ENCODE measurements at places on chromosomes 2 and 18.

GRCh38 chr2:88690591-88691338 lies 708 bp upstream of the RPIA start:
- DNase-seq, result no peak

DNA sequence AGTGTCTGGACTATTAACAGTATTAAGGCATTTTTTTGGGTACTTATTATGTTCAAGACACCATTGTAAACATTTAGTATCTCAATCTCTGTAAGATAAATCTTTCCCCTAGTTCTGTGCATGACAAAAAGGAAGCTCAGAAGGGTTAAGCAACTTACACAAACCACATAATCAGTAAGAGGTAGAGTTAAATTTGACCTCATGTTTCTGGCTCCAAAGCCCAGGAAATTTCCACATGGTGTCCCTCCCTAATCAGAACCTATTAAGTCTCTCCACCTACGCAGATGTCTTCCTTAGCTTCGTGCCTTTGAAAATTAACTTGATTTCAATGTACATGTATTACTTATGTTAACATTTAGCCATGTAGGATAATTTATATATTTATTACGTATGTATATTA lies 2.0 kb downstream of the MFSD6 start:
- DNase-seq, result no peak

DNA sequence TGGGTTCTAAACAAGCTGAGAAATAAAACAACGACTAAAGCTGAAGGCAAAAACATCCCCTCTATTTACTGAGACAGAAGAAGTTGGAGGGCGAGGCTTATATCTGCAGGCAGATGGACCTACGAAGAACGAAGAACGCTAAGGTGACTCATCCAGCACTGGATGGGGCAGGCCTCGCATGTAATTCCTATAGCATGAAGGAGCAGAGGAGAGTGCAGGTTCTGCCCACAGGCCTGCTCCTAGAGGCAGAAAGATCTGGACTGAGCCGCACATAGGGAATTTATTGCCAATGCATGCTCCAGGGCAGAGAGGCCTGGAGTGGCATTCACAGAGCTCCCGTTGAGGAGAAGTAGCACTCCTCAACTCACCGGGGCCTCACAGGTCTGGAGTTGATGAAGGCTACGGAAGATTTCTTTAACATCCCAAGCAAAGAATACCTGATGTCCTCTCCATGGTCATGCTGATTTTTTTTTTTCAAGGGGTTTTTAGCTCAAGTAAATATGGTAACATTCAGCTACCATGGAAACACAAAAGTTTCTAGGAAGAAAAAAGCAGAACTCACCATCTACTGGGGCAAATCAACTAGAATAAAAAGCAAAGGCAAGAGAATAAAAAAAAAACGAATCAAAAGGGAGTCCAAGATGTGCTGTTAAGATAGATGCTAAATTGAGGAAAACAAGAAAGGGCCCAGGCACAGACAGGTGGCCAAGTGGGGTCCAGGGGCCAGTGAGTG lies 10.4 kb upstream of the METTL21A start:
- DNase-seq, result no peak

DNA sequence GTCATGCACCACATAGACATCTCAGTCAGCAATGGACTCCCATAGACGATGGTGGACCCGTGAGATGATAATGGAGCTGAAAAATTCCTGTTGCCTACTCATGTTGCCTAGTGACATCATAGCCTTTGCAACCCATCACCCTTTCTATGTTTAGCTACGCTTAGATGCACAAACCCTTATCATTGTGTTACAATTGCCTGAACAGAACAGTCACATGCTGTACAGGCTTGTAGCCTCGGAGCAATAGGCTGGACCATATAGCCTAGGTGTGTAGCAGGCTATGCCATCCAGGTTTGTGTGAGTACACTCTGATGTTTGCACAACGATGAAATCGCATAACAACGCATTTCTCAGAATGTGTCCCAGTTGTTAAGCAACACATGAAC lies 221.6 kb downstream of the ALPK2 start:
- no peak for DNase-seq

DNA sequence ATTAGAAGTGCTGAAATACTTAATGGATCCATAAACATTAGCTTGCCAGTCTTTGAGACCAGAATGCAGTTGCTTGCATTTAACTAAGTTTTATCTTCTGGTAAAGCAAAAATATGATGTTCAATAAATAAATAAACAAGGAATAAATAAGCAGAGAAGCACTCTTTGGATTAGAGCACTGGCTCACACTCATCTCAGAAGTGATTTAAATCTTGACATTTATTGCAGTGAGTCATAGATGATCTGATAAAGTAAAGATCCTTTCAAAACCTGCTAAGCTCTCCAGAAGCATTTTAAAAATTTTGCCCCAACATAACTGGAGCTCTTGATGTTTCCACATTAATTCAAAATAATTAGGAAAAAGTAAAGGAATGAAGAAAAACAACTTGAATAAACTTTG lies 66.8 kb downstream of the KYNU start:
- DNase-seq, result no peak

GRCh38 chr2:43454791-43455190 lies 141.0 kb downstream of the THADA start:
- no peak for DNase-seq

GRCh38 chr2:33521791-33522281 lies 45.4 kb downstream of the RASGRP3 start:
- no peak for DNase-seq

GRCh38 chr2:19866771-19867170 lies 35.0 kb downstream of the TTC32 start:
- no peak for DNase-seq

DNA sequence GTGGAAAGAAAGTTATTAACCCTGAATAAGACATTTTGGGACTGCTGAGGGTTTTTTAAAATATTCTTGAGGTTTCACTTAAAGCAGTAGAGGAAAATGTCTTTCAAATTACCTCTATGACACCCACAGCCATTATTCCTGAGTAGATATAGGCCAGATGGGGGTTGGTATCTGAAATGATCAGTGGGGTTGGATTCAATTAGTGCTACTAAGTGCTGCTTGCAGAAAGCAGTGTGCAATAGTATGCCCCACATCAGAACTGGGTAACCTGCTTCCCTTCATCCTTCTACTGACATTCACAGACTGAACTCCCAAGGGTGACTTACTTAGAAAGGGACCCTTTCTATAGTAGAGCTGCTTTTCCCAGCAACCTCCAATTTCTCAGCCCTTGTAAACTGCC lies 7.3 kb upstream of the ETAA1 start:
- DNase-seq, result no peak

GRCh38 chr2:196245378-196246140 lies 74.2 kb upstream of the STK17B start:
- DNase-seq, result no peak

DNA sequence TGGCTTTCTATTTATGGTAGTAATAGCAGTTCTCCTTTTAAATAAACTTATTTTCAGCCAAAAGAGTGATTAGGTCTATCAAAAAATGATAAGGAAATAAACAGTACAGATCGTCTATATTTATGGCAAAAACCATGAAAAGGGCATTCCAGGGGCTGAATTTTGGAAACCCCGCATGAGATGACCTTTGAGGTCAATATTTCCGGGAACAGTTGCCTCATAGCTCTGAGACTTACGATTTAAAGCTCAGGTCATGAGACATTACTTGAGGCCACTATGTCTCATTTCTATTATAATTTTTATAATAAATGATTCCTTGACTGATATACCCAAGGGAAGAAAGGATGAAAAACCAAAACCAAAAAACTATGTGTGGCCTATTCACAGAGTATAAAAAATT lies 101.1 kb downstream of the LDLRAD4 start:
- no peak for DNase-seq

- DNase-seq, result no peak
Observed at GRCh38 chr2:15242936-15243461, 318.1 kb downstream of the NBAS start.

- no peak for DNase-seq
Observed at GRCh38 chr2:85947593-85947992, 58.8 kb upstream of the ST3GAL5 start.

DNA sequence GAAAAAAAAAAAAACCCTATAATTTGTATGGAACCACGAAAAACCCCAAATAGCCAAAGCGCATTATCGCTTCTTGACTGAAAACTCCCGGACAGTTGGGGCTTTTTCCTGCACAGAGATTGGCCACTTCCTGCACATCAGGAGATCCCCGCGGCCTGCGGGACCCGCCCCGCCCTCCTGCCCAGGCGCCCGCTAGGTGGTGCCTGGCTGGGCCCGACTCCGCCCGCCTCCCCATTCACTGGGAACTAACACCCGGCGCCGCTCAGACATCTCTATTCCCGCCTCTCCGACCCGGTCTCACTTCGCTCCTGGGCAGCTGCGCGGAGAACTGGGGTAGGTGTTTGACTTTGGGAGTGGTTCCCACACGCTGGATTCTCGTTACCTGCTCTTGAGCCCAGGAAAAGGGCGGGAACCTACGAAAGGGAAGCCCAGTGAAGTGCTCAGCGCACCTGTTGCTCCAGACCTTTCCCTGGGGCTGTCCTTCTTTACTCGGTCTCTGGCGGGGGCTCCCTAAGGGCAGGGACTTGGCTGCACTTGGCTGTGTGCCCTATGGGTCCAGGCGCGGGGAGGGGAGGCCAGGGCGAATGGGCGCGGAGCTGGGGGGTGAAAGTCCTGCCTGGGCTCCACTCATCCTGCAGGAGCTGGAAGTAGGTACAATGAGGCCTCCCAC lies at the start of gene HMSD:
TSS of gene HMSD (plus strand) at position 234 of the 670 bp plus-strand sequence. CDS start 4,155 bp downstream, outside the sequence.
- DNase-seq, result peak; percentile 67

DNA sequence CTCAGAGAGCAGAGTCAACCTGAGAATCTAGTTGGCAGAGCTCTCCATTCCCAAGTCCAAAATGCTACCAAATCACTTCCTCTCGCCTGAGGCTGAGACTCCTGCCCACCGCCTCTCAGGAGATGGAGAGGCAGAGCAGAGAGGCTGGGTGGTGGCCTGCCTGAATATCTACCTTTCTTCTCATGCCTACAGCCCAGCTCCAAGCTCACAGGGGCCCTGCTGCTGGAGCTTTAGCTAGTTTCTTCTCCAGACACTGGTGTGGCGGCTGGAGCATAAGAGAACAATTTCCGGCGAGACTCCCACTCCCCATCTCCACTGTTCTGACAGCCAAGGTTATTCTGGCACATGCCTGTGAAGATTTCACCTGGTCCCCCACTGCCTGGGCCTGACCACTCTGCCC lies 8.1 kb upstream of the CYP26B1 start:
- DNase-seq, result no peak

- no peak for DNase-seq
Observed at GRCh38 chr2:238567067-238567855, 140.5 kb downstream of the ASB1 start.

DNA sequence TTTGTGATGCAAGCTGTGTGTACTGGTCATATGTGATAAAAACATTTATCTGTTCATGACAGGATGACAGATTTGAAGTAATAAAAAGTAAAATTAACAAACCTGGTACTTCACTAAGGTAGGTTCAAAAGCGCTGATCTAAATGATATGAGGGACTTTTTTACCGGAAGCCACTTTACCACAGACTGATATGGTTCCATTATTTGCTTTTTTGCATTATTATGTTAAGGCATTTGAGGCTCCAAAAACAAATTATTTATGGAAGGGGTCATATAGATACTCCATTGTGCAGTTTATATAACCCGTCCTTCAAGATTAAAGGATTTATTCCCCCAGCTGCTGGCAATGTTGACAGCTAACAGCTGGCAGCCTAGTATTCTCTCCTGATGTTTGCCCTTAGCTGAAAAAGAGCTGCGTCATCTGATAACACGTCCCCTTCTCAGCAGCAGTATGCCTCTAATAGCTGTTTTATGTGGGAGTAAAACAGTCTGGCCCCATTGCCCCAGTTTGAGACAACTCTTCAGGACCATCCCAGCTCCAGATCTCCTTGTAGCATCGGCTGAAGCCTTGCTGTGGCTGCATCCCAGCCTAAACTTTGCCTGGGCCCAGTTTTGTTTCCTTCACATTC lies 84.8 kb upstream of the XIRP2 start:
- DNase-seq, result no peak

DNA sequence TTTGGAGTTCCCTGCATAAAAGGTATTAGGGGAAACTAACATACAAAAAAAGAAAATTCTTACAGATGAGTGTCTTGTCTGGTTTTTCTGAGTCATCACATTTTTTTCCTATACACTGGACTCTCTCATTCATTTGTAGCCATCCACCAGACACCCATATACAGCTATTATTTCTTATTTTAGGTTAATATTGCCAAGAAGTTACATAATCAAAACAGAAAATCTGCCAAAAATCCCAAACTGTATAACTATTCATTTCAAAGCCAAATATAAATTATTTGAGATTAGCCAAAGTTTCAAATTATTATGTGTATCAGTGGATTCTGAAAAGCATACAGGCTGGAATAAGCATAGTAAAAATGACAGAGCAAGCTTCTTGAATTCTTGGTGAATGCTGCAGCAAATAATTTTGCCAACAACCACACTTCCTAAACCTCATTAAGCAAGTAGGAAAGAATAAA lies 191.2 kb downstream of the NCKAP5 start:
- no peak for DNase-seq

GRCh38 chr18:58125183-58125582 lies 81.2 kb downstream of the NEDD4L start:
- DNase-seq, result no peak

- DNase-seq, result no peak
Observed at GRCh38 chr2:68152681-68153347, 4.9 kb upstream of the PNO1 start.

GRCh38 chr2:219425238-219426067 lies 7.3 kb downstream of the DES start:
- no peak for DNase-seq

DNA sequence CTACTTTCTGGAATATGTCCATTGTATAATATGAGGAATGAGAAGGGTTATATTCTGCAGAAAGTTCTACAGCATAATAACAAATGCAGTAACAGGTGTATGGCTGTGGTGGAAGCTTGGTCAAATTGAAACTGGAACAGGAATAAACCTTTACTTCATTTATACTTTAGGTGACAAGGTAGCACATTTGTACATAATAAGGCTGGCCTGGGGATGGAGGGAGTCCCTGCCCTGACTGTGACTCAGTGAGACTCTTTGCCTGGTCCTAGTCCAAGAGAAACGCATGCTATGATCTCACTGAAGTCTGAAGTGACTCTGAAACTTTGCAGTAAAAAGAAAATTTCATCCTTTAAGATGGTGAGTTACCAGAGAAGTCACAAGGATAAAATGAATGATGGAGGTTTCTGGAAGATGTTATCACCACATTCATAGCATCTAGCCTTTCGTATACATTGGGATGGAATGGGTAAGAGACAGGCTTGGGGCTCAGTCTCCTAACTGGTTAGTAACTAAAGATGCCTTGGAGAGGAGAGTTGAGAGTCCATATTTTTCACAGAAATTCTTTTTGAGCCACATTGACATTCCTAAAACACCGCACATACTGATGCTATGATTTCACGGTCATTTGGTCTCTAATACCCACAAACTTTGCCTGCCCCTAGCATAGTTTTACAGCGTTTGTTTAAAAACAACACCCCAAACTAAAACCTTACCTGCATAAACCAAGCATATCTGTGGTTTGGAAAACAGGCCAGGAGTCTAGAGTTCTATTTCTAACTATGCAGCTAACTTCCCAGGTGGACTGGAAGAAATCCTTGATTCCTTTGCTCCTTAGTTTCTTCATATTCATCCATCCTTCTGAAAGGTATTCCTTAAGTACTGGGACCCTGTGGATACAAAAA lies 42.4 kb upstream of the NABP1 start:
- DNase-seq, result no peak

- no peak for DNase-seq
Observed at GRCh38 chr18:38427234-38427633, 861.6 kb upstream of the CELF4 start.

Measured in NCI-H2029 treated with DMSO at 0.1 percent for 48 hours (cell line).